ENCODE measurements at places on chromosomes 2 and 18.

DNA sequence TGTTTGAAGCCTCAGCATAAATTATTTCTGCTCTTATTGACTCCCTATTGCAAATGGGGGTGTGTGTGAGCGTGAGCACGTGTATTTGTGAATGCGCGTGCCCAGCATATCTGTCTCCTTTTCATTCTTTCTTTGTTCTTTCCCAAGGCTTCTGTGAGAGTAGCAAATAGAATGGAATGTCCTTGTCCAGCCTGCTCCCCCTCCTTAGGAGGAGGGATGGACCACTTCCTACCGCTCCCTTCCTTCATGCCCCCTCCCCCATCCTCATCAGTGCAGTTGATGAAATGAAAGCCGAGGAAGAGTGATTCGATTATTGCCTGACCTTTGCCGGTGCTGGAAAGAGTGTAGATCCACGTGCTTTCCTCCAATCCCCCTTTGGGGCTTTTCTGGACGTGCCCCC is 102.0 kb downstream of the CPO start:
- no peak for DNase-seq

- DNase-seq, result no peak
Observed at GRCh38 chr2:231391981-231392380, 3.5 kb upstream of the B3GNT7 start.

DNA sequence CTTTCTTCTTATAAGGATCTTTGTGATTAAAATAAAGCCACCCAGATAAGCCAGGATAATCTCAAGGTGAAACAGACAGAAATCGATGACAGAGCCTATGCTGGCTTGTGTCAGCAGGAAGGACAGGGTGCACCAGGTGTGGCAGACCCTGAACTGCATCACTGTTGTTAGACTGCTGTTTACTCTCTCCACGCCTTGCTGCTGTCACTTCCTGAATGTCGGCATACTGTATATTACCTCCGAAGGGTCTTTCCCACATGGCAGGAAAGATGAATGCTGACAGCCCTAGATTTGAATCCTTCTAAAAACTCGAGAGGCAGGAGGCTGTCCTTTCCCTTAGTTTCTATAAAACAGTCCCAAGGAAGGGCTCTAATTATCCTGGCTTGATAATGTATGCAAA is 18.9 kb upstream of the TMEM163 start:
- DNase-seq, result no peak

- no peak for DNase-seq
Observed at GRCh38 chr18:23629444-23629946, 33.2 kb downstream of the ANKRD29 start.

GRCh38 chr2:39845460-39846146 is 66.5 kb upstream of the THUMPD2 start:
- DNase-seq, result no peak

DNA sequence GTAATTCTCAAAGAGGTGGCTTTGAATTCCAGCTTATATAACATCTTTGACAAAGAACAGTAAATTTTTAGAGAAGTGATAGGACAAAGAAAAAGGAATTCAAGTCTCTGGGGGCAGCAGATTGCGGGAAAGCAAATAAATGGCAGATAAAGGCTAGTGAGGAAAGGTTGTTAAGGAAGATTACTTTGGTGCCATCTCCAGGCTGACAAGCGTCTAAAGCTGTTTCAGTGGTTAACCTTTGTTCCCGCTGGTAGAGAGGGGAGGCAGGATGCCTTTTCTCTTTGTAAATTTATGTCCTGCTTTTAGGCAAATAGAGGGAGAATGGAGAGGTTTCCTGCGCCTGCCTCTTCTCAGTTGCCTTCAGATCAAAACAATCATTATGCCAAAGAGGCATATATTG is 431.2 kb upstream of the CHST9 start:
- no peak for DNase-seq

- DNase-seq, result no peak
Observed at GRCh38 chr18:44130376-44130942, 550.2 kb upstream of the SETBP1 start.

DNA sequence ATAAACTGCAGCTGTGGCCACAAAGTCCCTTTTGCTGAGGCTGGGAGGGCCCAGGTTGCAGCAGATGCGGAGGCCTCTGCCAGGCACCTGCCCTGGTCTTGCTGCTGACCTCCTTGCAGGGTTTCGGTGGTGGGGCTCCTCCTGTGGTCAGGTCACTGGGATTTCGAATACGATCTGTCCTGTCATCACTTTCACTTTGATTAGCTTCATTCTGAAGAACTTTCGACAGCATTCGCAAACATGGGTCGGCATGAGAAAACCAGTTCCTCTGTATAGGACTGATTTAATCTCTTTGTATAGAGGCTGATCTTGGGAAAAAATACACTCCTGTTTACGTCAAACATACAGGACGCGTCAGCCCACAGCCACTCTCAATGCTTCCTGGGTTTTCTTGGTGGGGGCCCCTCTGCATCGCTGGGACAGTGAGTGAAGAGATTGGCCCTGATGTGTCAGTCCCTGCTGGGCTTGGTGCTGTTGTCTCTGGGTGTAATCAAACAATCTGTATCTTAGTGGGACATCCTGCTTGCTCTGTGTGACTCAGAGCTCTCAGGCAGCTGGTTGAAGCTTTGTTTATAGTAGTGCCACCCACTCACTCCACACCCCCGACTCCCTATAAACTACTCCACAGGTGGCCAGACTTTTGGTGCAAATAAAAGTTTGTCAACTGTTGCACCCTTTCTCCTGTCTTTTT is 209.4 kb upstream of the CXCR4 start:
- DNase-seq, result no peak

DNA sequence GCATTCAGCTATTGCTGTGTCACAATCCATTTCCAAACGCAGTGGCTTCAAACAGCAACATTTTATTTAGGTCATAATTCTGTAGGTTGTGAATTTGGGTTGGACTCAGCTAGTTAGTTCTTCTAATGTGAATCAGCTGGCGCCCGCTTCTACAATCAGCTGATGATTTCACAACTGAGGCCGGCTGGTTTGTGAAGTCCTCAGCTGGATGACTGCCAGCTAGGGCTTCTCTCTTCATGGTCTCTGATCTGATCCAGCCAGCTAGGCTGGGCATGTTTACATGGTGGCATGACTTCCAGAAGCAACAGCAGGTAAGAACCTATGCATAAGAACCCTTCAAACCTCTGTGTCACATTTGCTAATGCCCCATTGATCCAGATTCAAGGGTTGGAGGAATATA is 172.0 kb downstream of the SLC4A10 start:
- DNase-seq, result no peak

DNA sequence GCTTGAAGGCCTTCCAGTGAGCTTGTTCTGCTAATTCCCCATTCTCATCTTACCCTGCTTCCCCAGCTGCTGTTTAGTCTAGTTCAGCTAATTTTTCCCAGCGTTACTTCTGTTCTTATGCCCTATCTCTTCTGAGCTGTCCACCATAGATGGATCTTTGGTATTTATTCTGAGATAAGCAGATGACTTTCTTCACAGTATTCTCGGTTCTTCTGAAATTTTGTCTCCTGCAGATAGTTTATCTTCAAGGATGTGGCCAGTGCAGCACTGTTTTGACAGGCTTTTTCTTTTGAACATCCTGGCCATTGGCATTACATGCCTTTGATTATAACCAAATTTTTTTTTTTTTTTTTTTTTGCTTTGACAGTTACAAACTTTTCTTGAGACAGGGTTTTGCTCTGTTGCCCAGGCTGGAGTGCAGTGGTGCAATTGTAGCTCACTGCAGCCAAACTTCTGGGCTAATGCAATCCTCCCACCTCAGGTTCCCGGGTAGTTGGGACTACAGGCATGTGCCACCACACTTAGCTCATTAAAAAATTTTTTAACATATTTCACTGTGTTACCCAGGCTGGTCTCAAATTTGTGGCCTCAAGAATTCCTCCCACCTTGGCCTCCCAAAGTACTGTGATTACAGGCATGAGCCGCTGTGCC is 134.2 kb downstream of the WDSUB1 start:
- no peak for DNase-seq

- DNase-seq, result no peak
Observed at GRCh38 chr2:190216829-190217228, 102.8 kb downstream of the HIBCH start.

- DNase-seq, result no peak
Observed at GRCh38 chr2:224941960-224942359, 100.3 kb downstream of the DOCK10 start.

- peak; percentile 25 for DNase-seq
Observed at GRCh38 chr2:231709636-231709980, 1.3 kb downstream of the PTMA start.

- no peak for DNase-seq
Observed at GRCh38 chr2:168851674-168852320, 38.4 kb downstream of the SPC25 start.

- no peak for DNase-seq
Observed at GRCh38 chr18:59848002-59848401, 51.8 kb upstream of the PMAIP1 start.

- no peak for DNase-seq
Observed at GRCh38 chr2:54599914-54600313, 123.5 kb upstream of the EML6 start.

GRCh38 chr18:45161850-45162249 is 453.4 kb upstream of the SLC14A2 start:
- DNase-seq, result no peak

DNA sequence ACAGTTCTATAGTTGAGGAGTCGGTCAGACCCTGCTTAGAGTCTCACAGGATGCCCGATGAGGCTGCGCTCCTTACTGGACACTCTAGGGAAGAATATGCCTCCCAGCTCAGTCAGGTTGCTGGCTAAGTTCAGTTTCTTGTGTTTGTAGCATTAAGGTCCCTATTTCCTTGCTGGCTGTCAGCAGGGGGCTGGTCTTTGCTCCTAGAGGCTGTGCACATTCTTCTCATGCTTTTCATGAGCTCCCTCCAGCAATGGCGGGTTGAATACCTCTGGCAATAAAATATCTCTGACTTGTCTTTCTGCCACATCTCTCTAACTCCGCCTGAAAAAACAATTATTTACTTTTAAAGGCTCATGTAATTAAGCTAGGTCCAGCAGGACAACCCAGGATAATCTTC is 79.4 kb upstream of the DNAJC10 start:
- no peak for DNase-seq

DNA sequence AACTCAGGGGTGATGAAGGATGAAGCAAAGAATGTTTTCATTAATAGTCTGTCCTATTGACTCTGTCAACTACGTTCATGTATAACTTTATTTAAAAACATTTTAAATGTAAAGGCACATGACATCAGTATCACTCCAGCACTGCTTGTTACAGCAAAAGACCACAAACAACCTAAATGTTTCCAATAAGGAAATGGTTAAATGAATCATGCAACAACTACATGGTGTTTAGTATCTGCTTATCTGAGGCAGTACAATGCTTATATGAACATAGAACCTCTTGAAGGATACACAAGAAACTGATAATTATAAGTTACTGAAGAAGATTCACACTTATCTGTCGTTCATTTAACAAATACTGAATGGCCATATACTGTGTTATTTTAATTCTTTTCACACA is 8.4 kb downstream of the BARD1 start:
- DNase-seq, result no peak

- no peak for DNase-seq
Observed at GRCh38 chr18:73563901-73564472, 583.6 kb downstream of the FBXO15 start.

GRCh38 chr2:151904807-151905206 is 76.6 kb upstream of the ARL5A start:
- DNase-seq, result no peak

Data from stimulated activated CD8-positive, alpha-beta memory T cell treated with anti-CD3 and anti-CD28 coated beads, Interleukin-15, amount 100 ng/mL, for 24 hours (primary cell).